ENCODE measurements at places on chromosomes 3 and 15.

GRCh38 chr15:74543583-74543982 is 2.6 kb downstream of the ARID3B start:
- DNase-seq = no peak

DNA sequence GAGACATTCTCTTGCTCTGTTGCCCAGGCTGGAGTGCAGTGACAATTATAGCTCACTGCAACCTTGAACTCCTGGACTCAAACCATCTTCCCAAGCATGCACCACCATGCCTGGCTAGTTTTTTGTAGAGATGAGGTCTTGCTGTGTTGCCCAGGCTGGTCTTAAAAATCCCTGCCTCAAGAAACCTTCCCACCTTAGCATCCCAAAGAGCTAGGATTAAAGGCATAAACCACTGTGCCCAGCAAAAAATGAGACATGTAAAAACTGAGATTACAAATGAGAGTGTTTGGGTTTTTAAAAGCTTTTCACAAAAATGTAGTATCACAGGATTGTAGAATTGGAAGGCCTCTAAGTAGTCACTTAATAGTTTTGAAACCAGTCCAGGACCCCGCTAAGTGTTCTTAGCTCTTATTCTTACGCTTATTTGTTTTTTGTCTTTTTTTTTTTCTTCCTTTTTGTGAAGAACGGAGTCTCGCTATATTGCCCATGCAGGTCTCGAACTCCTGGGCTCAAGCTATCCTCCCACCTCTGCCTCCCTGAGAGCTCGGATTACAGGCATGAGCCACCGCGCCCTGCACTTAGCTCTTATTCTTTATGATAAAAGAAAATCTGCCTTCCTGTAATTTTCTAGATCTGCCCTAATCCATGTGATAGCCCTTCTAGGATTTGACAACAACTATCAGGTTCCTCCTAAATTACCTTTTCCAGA is 31.5 kb downstream of the KLHL18 start:
- no peak for DNase-seq

GRCh38 chr15:63601026-63601703 is 4.0 kb downstream of the FBXL22 start:
- peak; percentile 58 for DNase-seq

DNA sequence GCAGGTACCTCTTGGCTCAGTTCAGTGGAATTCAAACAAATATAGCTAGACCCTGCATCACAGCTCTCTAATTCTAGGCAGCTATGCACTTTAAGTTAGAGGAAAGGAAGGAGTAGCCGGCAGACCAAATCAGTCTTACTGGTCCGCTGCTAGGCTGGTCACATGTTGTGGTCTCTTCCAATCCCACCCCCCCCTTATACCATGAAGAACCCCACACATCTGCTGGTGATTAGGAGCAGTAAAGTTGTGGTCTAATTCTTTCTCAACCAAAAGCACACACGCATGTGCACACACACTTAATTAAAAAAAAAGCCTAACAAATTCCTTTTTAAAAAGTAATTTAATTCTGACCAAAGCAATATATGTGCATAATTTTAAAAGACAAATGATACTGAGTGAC is 16.7 kb upstream of the SH3GL3 start:
- no peak for DNase-seq

DNA sequence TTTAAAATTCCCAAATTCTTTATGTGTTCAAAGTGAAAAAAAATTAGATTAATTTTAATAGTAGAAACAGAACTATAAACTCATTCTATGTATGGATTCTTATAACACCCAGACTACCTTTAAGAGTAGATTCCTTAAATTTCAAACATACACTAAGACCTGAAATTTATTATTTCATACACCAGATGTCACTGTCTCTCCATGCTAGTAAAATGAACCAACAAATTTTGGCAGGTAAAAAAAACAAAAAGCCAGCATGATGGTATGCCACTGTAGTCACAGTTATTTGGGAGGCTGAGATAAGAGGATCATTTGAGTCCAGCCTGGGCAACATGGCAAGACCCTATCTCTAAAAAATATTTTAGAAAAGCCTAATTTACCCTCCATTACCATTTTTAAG is 461.3 kb upstream of the NAALADL2 start:
- peak; percentile 66 for DNase-seq
